A549 treated with AZD2906 at 1 μM for 4 hours (cell line): ENCODE measurements at places on chromosomes 12 and 14. TPM values are rescaled to one million over a fixed set of nuclear protein-coding genes. Genes with fewer than 3 reads are reported as not detected.

Gene PMEL
- 0.70 to 1.5 TPM (median 1.1 TPM) in 5 replicates for total RNA-seq

Gene KRT85
- 0.05 to 0.10 TPM in 2 of 5 replicates, not detected in the others for total RNA-seq

Gene MANSC4
- total RNA-seq: not detected in 5 replicates

Gene RPL10L
- not detected in 5 replicates for total RNA-seq

Gene TAS2R50
- not detected in 5 replicates for total RNA-seq

Gene MIP
- 0.07 to 0.09 TPM in 2 of 5 replicates, not detected in the others for total RNA-seq

Gene TAS2R30
- 0.03 TPM in 1 of 5 replicates, not detected in the others for total RNA-seq

Gene SPIC
- not detected in 5 replicates for total RNA-seq

Gene OAS3
- total RNA-seq: 19.8 to 23.5 TPM (median 22.8 TPM) in 5 replicates

Gene OTUB2
- 2.4 to 3.4 TPM (median 2.7 TPM) in 5 replicates for total RNA-seq

Gene PZP
- total RNA-seq: not detected in 5 replicates

Gene SLC39A2
- total RNA-seq: 0.05 TPM in 1 of 5 replicates, not detected in the others

Gene EML1
- total RNA-seq: 29.0 to 37.7 TPM (median 33.4 TPM) in 5 replicates

Gene RTL1
- 0.16 to 0.27 TPM (median 0.22 TPM) in 5 replicates for total RNA-seq

Gene HCAR2
- 0.03 to 0.06 TPM (median 0.06 TPM) in 5 replicates for total RNA-seq
